ENCODE measurements at places on chromosomes 3 and 15. TPM values are rescaled to one million over a fixed set of nuclear protein-coding genes. Genes with fewer than 3 reads are reported as not detected.

Gene SERINC4
- total RNA-seq, result not detected

Gene PLCD1
- 17.7 TPM for total RNA-seq

Gene FBXO40
- total RNA-seq, result 0.06 TPM

Gene SOX2
- not detected for total RNA-seq

Gene ZFYVE19
- 29.5 TPM for total RNA-seq

All from omental fat pad (tissue), 4 donors.